Fibroblast of upper back skin (primary cell): ENCODE measurements at places on chromosomes 2 and 18.

DNA sequence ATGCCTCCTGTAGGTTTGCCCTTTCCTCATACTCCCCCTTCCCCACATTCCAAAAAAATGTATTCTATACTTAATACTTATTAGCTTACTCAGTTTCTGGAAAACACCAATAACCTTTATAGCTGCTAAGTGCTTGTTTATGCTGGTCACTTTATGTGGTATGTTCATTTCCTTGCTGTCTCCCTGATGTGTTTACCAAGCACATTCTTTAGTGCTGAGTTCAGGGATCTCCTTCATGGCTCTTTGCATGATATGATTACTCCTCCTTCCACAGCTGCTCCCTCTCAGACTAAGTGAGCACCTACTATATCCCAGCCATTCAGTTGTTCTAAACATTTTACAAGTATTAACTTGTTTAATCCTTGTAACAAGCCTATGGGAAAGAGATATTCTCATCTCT is 698.3 kb upstream of the FANCL start:
- DNase-seq = peak; percentile 40

DNA sequence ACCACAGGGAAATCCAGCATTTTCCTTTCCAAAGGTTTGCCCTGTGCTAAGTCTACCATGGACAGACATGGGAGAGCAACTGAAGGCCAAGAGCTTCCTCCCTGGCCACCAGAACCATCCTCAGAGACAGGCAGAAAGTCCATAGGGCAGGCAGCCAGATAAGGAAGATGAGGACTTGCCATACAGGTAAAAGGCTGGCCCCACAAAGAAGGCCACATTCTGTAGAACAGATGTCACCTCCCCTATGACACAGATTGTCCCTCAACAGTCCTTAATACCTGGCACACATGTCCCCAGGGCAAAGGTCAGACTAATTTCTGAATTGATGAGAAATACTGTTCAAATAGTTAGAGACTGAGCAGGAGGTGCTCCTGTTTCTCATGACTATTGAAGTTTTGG is 52.0 kb downstream of the FECH start:
- DNase-seq = no peak

GRCh38 chr18:155688-156087 is 2.7 kb upstream of the USP14 start:
- DNase-seq = no peak

GRCh38 chr2:203690117-203690431 is 16.4 kb upstream of the CD28 start:
- DNase-seq = no peak

GRCh38 chr18:8299054-8299980 is 309.9 kb upstream of the RAB12 start:
- no peak for DNase-seq

DNA sequence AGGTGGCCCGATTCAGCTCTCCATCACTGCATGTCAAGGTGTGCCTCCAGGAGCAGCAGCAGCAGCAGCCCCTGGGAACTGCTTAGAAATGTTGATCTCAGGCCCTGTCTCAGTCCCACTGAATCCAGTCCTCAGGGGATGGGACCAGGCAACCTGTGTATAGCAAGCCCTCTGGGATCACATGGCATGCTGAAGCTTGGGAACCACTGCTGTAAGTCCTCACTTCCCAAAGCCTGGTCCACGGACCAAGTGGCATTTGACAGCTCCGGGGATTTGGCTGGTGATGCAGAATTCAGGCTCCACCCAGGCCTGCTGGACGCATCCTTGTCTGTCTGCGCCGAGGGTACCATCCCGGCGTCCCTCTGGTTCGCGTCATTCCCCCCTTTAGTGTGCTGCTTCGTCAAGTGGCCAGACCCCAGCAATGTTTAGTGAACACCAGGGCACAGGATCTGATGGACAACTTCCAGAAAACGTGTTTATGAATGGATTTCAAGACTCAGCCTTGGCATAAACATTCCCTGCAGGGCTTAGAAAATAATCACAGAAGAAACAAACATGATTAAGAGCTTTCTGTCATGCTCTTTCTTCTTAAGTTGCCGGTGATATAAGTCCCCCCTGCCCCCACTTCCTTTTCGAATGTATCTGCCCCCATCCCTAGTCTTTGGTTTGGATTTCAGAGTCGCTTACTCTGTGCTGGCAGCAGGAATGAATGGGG is 234.0 kb downstream of the GBX2 start:
- no peak for DNase-seq
